GM12892 (cell line): ENCODE measurements at places on chromosomes 7 and 10.

DNA sequence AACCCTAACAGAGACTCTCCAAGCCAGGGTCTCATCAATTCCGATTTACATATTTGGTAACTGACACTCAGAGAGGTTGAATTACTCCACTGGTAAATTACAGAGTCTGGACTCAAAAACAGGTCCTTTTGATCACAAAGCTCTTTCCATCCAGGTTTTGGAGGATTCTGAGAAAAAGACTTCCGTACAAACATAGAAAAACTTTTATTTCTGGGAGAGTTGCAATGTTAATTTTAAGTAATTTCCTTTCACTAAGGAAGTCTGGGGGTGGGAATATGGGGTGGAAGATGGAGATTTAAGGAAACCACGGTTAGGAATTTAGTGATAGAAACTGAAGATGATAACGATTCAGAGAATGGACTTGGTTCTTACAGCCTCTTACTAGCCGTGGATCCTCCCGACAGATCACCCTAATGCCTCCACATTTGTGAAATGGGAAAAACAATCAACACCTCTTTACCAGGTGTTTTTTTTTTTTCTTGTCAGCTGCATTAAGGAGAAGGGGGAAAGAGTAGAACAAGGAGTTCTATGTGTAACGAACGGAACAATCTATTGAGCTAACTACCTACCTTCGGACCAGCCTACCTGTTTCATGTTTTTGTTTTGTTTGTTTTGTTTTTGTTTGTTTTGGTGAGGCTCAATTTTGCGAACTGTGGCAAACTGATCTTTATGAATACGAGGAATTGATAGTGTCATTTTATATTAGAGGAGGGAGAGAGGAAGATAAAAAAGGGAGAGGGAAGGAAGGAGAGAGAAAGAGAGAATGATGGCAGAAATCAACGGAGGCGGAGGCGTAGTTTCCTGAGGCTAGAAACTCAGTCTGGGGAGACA is 1.7 kb upstream of the RBM20 start:
- DNase-seq: no peak

- no peak for DNase-seq
Observed at GRCh38 chr7:94183289-94183749, 179.2 kb upstream of the BET1 start.

- no peak for DNase-seq
Observed at GRCh38 chr7:88450874-88451273, 144.2 kb upstream of the STEAP4 start.

DNA sequence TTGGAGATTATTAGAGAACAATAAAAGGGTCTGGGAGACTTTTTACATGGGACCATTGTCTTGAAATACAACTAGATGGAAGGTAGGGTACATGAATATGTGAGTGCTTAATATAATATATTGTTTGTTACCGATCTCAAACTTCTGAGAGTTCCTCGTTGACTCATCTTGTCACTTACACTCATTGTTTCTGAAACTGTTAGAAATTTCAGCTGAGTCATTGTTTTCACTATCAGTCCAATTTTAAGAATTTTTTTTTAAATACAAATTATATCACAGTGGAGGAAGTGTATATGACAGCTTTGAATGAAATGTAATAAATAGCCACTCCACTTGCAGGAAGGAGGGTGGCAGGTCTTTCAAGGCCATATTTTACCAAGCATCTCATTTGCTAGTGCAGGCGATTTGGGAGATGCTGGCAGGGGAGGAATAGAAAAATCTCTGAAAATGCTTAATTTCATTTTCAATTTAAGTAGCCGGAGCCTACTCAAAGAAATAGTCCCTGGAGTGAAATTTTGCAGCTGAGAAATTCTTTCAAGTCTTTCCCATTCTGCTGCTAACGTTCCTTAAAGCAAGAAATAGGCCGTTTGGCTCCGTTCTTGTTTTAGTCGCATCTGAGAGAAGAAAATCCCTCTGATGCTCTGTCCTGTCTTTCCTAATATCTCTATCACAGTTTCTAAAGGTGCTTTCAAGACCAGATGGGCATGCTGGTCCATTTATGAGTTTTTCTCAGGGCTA is 1404.2 kb upstream of the CELF2 start:
- DNase-seq: no peak

DNA sequence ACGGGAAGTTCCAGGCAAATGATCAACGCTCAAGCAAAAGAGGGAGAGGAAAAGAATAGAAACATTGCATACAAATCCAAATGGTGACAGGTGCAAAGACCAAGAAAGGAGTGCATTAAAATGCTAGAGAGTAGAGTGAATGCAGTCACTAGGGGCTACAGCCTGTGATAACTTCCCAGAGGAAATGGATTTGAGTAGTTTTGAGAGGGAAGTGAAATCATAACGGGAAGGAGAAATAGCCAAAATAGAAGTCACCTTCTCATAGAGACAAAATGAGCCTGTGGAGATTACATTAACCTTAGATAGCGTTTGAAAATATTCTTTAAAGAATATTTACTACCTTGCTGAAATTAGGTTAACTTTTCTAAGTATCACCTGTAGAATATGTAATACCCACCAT is 26.5 kb downstream of the NUP42 start:
- DNase-seq: no peak

DNA sequence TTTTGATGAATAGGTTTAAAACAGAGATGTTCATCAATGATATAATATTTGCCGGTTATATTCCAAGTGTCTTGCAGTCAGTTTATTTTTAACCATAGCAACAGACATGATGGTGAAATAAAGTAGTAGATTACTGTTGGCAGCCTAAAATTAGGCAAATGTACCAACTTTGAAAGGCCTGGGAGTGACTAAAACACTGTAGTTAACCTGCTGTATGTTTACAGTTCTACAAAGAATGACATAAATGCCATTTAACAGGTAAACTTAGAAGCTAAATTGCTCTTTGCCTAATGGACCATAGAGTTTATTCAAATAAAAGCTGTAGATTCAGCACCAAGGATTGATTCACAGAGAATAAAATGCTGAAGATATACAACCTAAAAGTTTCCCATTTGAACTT is 64.1 kb downstream of the PHTF2 start:
- no peak for DNase-seq

DNA sequence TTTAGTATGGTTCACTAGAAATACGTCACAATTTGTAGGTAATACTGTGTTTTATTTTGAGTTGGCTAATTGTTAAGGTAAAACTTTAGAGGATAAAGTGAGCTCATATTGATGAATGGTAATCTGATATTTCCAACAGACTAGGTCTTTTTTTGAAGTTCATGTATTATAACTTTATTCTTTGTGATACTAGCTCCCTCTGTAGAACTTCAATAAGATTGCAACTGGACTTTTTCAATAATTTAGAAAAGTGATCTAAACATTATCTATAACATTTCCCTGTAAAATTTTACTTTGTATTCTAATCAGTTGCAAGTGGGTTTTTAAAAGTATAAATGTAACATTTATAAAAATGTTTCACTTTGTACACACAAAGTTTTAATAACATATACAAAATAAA is 83.5 kb downstream of the ADK start:
- DNase-seq: no peak

- DNase-seq: no peak
Observed at GRCh38 chr10:1412531-1413189, 324.7 kb downstream of the ADARB2 start.

DNA sequence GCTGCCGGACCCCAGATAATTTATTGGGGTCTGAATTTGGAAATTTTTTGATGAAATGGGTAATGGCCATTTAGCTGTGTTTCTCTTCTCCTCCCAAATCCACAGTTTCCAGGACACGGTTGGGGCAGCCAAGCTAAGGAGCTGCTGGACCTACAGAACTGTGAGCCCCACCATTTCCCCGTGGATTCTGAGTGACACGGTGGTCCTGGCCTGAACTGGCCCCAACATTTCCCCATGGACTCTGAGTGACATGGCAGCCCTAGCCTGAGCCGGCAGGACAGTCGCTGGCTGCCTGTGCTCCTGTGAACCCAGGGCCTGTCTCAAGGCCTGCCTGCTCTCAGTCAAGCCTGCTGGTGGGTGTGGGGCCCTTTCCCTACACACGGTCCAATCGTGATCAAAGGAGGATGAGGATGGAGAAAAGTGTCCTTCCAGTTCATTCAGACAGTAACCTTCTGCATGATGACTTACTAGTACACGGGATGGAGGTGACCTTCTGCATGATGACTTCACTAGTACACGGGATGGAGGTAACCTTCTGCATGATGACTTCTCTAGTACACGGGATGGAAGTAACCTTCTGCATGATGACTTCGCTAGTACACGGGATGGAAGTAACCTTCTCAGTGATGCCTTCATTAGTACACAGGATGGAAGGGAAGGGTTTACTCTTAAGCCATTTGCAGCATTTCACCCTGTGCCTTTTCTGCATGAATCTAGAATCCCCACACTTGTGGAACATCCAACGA is 359.9 kb downstream of the GLRX3 start:
- DNase-seq: no peak

DNA sequence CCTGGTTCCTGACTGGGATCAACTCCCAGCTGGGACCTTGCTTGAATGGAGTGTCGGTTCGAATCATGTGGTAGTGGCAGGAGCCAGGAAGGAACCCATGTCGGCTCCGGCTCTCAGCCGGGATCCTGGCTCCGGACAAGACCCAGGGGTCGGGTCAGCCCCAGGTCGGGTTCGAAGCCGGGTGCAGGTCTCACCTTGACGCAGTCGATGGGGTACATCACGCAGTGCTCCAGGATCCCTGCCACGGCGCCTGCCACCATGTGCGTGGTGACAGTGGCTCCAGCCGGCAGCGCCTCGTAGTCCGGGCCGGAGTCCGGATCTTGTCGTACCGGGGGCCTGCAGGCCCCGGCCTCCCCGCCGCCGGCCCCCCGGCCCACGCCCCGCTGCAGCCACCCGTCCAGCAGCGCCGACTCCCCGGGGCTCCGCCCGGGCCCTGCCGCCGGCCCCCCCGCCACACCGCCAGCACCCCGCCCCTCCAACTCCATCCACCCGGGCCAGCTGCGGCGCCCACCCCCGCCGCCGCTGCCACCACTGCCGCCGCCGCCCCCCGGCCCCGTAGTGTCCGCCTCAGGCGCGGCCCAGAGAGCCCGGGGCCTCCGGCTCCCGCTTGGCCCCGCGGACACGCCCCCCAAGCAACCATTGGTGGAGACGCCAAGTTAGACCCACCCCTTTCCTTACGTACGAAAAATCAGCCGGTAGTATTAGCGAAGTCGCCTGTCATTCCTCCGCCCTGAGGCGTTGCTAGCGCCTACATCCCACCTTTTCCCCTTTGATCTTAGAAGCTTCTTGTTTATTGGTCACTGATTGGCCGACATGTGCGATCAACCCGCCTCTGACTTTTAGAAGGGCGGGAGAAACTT is at the start of gene SLC25A28:
TSS of gene SLC25A28 (minus strand) at position 589 of the 860 bp plus-strand sequence. CDS start at position 485, 104 bp downstream.
- peak; percentile 83 for DNase-seq

GRCh38 chr7:102464577-102465280 is at the start of the genes ALKBH4 and LRWD1:
Gene ALKBH4, minus strand, starts transcription at chr7:102464863. Its CDS starts 27 bp downstream, at chr7:102464836.
Gene LRWD1, plus strand, starts transcription at chr7:102464984. Its CDS starts 97 bp downstream, at chr7:102465081.
- DNase-seq: peak; percentile 100

DNA sequence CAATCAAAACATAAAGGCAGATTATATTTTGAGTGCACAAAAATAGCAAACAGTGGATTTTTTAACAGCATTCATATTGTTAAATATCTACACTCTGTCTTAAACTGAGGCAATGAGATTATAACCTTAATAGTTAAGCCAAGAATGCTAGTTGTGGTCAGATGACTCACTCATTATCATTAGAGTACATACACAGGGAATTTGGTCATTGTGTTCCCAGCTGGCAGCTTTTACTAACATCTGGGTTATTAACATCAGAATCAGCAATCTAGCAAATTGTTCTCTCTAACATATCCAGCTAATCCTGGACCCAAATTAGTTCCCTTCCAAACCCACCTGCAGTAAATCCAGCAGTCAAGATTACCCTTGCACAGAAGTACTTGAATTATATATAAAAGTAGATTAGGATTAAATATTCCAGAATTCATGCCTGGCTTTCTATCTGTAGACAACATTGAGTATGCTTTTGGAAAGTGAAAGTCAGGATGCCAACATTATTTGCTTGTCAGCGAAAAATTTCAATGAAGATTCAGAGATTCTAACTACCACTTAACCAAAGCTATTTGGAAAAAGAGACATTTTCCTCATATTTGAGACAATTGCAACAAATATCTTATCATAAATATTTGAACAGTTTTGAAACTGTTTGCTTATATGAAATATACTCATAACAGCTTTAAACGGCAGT is 1035.6 kb upstream of the PHF14 start:
- DNase-seq: no peak

DNA sequence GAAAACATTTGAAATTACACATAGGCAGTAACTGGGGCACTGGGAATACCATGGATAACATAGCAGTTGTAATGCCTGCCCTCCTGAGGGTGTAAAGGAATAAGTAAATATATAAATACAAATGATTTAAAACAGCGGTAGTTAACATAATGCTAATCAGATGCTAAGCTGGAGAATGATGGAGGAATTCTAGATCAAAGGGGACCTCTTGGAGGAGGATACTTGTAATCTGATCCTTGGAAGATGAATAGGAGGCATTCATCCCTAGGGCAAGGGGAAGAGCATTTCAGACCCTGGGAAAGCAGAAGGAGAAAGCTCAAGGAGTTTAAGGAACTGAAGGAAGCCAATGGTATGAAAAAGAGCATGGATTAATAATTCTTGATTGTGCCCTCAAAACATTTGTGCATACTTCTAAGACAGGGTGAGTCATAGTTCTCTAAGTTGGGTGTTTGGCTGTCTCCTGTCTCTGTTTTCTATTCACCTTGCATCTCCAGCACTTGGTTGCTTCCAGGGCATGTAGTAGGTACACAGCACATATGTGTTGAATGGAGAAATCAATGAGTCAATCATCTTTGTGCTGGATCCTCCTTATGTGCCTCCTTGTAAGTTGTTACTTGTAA is 54.8 kb upstream of the PLPP4 start:
- DNase-seq: no peak

- DNase-seq: no peak
Observed at GRCh38 chr7:82674268-82674667, 230.7 kb upstream of the CACNA2D1 start.

- no peak for DNase-seq
Observed at GRCh38 chr7:54969208-54969967, 49.4 kb upstream of the EGFR start.

- no peak for DNase-seq
Observed at GRCh38 chr7:66583490-66584110, 45.1 kb upstream of the KCTD7 start.

DNA sequence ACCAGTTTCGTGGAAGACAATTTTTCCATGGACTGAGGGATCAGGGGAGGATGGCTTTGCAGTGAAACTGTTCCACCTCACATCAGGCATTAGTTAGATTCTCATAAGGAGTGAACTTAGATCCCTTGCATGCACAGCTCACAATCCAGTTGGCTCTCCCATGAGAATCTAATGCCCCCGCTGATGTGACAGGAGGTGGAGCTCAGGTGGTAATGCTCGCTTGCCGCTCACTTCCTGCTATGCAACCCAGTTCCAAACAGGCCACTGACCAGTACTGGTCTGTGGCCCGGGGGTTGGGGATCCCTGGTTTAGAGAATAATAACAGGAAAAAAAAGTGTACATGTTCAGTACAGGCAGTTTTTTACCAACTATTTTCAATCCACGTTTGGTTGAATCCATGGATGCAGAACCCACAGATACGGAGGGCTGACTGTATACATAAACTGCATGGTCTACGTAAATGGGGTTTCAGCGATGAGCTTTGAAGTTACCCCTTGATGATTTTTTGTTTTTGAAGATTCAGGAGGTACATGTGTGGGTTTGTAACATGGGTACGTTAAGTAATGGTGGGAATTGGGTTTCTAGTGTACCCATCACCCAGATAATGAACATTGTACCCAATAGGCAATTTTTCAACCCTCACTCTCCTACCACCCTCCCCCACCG is 24.5 kb downstream of the OGDH start:
- no peak for DNase-seq

GRCh38 chr10:53256623-53257022 is 484.0 kb upstream of the MBL2 start:
- DNase-seq: no peak

GRCh38 chr7:80493121-80493849 is 18.6 kb downstream of the GNAT3 start:
- DNase-seq: no peak
